ENCODE measurements at places on chromosomes 11 and 22. TPM values are rescaled to one million over a fixed set of nuclear protein-coding genes. Genes with fewer than 3 reads are reported as not detected.

FGF4 gene
- not detected for total RNA-seq

DNA sequence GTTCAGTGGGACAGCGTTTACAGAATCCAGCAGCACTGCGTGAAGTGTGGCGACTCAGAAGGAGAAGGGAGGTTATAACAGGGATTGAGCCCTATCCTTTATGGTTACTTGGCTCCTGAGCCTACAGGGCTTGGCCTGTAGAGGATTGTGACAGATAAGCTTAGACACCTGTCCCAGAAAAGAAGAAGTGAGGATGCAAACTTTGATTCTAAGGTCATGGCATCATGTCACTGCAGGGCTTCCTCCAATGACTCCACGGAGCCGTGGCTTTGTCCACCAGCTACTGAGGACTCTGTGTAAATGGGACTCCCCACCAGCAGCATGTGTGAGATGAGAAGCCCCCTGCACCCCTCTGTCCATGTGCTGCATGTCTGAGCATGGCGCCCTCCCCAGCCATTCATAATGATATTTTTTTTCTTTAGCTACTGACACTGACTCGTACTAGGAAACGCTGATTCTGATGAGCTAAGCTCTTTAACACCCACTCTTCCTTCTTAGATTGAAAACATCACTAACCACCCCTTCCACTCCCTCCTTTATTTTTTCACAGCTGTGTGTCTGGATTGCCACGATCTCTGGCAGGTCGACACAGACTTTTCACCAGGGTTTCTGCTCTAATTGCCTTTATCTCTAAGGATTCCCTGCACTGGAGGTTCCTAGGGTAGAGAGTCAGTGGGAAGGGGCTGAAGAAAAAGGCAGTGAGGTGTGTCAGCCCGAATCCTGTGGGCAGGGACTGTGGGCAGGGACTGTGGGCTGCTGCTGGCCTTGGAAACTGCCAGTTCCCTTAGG is 65.5 kb upstream of the TTC12 start:
- no peaks in the 10 kb centered on the region for H3K27me3 ChIP-seq
- no peak overlapping the region for H3K27ac ChIP-seq
- DNase-seq: no peak
- H3K36me3 ChIP-seq: no peaks in the 10 kb centered on the region

GRCh38 chr11:128342511-128343134 is 244.7 kb downstream of the ETS1 start:
- no peaks in the 10 kb centered on the region for H3K36me3 ChIP-seq
- no peak overlapping the region for H3K27ac ChIP-seq
- no peak overlapping the region for H3K4me3 ChIP-seq
- no peaks in the 10 kb centered on the region for H3K4me1 ChIP-seq
- no peaks in the 10 kb centered on the region for H3K27me3 ChIP-seq
- no peak for DNase-seq

PATL1 gene
- 16.3 TPM for total RNA-seq

- no peaks in the 10 kb centered on the region for H3K36me3 ChIP-seq
- no peaks in the 10 kb centered on the region for H3K4me1 ChIP-seq
- no peak overlapping the region for H3K27ac ChIP-seq
- H3K4me3 ChIP-seq: no peak overlapping the region
- no peak for DNase-seq
- H3K27me3 ChIP-seq: no peaks in the 10 kb centered on the region
These were observed 34.8 kb upstream of the VWA5A start for GRCh38 chr11:124080327-124081001.

STT3A gene
- total RNA-seq: 85.0 TPM

GRCh38 chr22:46042786-46043185 is 65.8 kb upstream of the WNT7B start:
- H3K4me1 ChIP-seq: peaks cover 52% of the 10 kb centered on the region
- H3K4me3 ChIP-seq: peak overlapping the region; percentile 13
- peak overlapping the region; percentile 100 for H3K27ac ChIP-seq
- DNase-seq: no peak
- H3K36me3 ChIP-seq: no peaks in the 10 kb centered on the region

DNA sequence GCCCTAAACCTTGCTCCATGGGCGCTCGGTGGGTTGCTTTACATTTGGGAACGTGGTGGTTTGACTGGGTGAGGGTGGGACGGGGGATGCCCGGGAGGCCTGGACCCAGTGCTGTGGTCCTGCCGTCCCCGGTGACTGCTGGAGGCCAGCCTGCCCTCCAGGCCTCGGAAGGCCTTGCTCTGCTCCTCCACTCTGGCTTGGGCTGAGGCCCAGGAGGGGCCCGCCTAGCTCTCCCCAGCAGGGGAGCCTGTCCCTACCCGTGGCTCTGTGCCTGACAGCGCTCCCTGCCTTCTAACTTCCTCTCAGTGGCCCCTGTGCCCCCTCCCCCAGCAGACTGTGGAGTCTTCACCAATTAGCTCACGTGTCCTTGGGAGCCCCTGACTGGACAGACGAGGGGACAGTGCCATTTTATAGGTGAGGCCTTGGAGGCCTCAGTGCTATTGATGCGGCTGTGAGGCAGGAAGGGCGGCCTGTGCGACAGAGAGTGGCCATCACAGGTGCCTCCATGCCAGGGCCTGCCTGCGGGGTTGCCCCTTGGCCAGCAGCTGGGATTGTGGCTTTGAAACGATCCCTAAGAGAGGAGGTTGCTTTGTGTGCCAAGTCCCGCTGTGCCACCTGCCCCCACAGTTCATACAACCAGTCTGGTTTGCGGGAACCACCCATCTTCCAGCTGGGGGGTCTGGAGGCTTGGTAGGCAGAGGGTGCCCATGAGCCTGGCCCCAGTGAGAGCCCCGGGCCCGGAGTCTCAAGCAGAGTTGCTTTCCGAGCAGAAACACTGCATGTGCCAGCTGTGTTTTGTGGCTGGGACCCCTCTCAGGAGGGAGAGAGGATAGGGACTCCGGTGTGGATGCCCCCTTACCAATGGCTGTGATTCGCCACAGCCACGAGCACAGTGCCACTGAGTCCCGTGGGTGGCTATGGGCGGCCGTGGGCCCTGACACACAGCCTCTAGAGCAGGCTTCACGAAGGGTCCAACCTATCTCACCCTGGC is 17.7 kb downstream of the TPCN2 start:
- H3K27ac ChIP-seq: no peak overlapping the region
- H3K27me3 ChIP-seq: no peaks in the 10 kb centered on the region
- peaks cover 26% of the 10 kb centered on the region for H3K36me3 ChIP-seq
- H3K4me1 ChIP-seq: no peaks in the 10 kb centered on the region

GRCh38 chr11:25859776-25860175 is 472.2 kb upstream of the ANO3 start:
- H3K4me1 ChIP-seq: no peaks in the 10 kb centered on the region
- DNase-seq: no peak
- H3K27me3 ChIP-seq: no peaks in the 10 kb centered on the region
- H3K36me3 ChIP-seq: no peaks in the 10 kb centered on the region

DNA sequence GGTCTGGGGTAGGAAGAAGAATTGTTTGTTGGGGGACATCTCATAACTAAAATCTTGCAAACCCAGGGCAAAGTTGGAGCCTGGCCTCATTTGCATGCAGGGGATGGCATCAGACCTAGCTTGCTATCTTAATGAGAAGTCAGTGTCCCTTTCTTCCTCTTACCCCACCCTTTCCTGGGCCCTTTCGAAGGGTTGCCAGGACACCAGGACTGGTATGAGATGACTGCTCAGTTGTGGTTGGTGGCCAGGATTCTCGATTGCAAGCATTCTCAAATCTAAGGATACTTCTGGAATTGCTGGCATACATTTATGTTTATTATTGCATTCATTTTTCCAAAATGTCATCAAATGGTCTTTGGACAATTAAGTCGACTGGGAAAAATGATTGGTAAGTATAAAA is 131.0 kb downstream of the SLC1A2 start:
- no peaks in the 10 kb centered on the region for H3K36me3 ChIP-seq
- peak overlapping the region; percentile 81 for H3K27ac ChIP-seq
- H3K4me3 ChIP-seq: no peak overlapping the region
- no peaks in the 10 kb centered on the region for H3K27me3 ChIP-seq
- DNase-seq: no peak
- peaks cover 31% of the 10 kb centered on the region for H3K4me1 ChIP-seq

MMP27 gene
- not detected for total RNA-seq

DNA sequence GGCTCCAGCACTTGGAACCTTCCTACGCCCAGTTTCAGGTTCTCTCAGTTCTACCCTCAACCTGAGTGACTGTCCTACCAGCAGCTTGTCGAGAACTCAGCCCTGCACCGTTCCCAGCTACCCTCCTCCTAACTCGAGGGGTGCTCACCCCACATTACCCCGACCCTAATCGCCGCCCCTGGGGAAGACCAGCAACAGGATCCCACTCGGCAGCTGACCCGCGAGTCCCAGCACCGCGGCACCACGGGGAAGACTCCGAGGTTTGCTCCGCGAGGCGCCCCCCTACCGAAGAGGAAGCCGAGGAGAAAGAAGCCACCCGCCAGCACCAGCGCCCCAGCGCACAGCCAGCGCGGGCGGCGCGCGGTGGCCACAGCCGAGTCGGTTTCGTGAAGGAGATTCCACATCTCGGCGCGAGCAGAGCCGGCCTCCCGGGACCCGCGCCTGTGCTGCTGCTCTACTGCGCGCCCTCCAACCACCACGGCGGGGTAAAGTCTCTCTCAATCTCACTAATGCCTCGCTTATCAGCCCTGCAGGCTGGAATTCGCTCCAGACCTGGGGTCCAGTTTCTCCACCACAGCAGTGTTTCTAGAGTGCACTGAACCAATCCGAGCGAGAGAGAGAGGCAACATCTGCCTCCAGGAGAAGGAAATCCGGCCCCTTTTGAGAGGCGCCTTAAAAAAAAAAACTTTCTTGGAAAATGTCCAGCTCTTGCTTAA is at the start of gene FOLH1:
Gene FOLH1 (minus strand): TSS at position 597 of the 716 bp plus-strand sequence. CDS start 193 bp downstream, at position 404.
- H3K4me1 ChIP-seq: no peaks in the 10 kb centered on the region
- no peaks in the 10 kb centered on the region for H3K36me3 ChIP-seq
- DNase-seq: no peak

DNA sequence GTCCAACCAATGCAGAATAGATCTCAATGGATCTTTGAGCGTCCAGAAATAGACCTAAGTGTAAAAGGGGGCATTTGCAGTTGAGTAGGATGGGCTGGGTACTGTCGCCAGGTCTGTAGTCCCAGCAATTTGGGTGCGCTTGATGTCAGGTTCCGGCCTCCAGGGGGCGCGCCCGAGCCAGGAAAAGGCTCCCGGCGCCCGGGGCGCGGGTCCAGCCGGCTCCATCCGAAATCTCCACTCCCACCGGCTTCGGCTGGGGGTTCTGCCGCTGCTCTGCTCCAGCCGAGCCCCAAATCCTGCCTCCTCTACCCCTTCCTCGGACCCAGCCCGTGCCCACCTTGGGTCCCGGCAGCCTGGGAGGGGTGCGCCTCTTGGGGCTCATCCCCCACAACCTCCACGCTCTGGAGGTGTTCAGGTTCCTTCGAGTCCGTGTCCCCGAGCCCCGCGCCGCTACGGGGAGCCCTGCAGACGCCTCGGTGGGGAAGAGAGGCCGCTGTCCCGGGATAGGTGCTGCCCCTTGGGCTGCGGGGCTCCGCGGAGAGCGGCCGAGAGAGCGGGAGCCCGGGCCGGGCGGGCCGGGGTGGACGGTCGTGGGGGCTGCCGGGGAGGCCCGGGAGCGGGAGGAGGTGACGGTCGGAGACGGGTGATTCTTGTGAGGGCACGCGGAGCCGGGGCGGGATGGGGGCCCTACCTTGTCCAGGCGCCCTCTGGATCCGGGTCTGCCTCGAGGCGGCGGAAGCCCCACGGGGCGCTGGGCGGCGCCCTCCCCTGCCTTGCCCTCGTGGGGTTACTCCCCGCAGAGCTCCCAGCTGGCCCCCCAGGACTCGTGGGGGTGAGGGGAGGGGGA is 13.0 kb upstream of the CYB5R3 start:
- H3K36me3 ChIP-seq: no peaks in the 10 kb centered on the region
- no peaks in the 10 kb centered on the region for H3K27me3 ChIP-seq
- no peak for DNase-seq
- peaks cover 7% of the 10 kb centered on the region for H3K4me1 ChIP-seq

SERHL2 gene
- 1.9 TPM for total RNA-seq

DNA sequence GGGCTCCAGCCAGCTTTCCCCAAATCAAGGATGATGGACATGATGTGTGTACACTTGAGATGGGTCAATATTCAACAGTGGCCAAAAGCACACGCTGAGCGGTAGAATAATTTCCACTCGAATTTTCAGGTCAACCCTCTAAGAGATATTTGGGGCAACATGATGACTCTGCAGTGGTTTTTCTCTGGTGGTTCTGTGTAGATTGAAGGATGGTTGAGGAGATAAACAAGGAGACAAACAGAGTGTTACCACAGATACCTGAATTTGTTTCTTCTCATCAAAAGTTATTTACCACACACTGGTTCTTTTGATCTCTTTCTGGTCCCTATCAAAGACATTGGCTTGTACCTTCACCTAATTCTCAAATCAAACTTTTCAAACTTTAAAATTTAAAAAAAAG is 242.0 kb downstream of the ETS1 start:
- H3K36me3 ChIP-seq: no peaks in the 10 kb centered on the region
- H3K27ac ChIP-seq: no peak overlapping the region
- no peak overlapping the region for H3K4me3 ChIP-seq
- no peaks in the 10 kb centered on the region for H3K27me3 ChIP-seq

- peak overlapping the region; percentile 61 for H3K27ac ChIP-seq
- H3K4me3 ChIP-seq: no peak overlapping the region
- peaks cover 18% of the 10 kb centered on the region for H3K4me1 ChIP-seq
- peaks cover 20% of the 10 kb centered on the region for H3K36me3 ChIP-seq
- no peaks in the 10 kb centered on the region for H3K27me3 ChIP-seq
These were observed 22.9 kb downstream of the STX3 start for GRCh38 chr11:59778122-59778521.

GRCh38 chr11:87290304-87290922 is 252.7 kb downstream of the TMEM135 start:
- no peaks in the 10 kb centered on the region for H3K4me1 ChIP-seq
- H3K27me3 ChIP-seq: no peaks in the 10 kb centered on the region
- H3K27ac ChIP-seq: no peak overlapping the region
- H3K4me3 ChIP-seq: no peak overlapping the region
- no peaks in the 10 kb centered on the region for H3K36me3 ChIP-seq
- no peak for DNase-seq

DNA sequence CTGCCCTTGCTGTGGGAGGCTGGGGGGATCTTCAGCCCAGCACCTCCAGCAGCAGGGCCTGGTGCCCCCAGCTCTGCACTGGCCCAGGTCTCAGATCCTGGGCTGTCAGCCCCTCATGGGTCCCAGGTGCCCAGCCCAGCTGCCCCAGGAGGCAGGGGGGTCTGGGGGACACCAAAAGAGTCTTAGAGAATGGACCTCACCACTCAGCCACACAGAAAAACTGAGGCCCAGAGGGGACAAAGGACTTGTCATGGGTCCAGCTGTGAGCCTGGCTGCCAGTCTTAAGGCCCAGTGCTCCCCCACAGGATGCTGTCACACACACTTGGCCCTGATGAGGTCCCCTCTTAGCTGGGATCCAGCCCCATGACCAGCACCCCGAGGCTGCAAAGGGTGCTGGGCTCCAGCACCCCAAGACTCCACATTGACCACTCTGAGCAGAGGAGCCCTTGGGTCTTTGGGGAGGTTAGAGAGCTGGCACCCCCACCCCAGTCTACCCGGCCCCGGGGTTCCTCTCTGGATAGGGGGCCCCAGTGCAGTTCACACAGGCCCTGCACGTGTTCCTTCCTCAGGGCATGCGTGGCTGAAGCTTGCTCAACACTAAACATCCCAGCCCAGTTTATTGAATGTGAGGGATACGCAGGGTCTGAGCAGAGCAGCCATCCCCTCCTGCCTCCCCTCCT is 54.4 kb downstream of the IGLL5 start:
- no peaks in the 10 kb centered on the region for H3K27me3 ChIP-seq
- H3K4me3 ChIP-seq: no peak overlapping the region
- H3K4me1 ChIP-seq: no peaks in the 10 kb centered on the region
- no peaks in the 10 kb centered on the region for H3K36me3 ChIP-seq

DDI1 gene
- not detected for total RNA-seq
